ENCODE measurements at places on chromosomes 7 and 10. TPM values are rescaled to one million over a fixed set of nuclear protein-coding genes. Genes with fewer than 3 reads are reported as not detected.

DNA sequence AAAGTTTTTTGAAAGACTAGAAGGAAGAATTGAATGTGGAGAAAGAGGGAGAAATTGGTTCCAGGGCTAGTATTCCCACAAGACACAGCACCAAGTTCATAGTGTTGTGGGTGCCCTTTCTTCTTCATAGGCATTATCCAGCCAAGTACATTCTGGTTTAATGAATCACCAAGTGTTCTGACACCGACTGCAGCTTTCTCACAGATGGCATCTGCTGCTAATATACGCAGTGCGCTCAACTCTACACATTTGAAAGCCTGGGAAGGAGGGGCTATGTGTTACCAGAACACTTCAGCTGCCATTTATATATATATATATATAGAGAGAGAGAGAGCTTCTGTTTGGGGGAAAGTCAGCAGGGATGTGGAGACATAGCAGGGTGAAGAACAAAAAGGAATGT is 1168.4 kb downstream of the GATA3 start:
- DNase-seq, result no peak

The KCND2 gene
- total RNA-seq, result not detected

The FAM24B gene
- 8.0 TPM for total RNA-seq

- peak; percentile 94 for DNase-seq
These were observed 68.6 kb downstream of the MMRN2 start for GRCh38 chr10:86888585-86889381.

The VPS41 gene
- total RNA-seq, result 55.3 TPM

GRCh38 chr10:95122736-95123135 is 53.4 kb upstream of the CYP2C8 start:
- no peak for DNase-seq

The CYP2C19 gene
- not detected for total RNA-seq
